GM20000 (cell line): ENCODE measurements at places on chromosomes 11 and 22.

DNA sequence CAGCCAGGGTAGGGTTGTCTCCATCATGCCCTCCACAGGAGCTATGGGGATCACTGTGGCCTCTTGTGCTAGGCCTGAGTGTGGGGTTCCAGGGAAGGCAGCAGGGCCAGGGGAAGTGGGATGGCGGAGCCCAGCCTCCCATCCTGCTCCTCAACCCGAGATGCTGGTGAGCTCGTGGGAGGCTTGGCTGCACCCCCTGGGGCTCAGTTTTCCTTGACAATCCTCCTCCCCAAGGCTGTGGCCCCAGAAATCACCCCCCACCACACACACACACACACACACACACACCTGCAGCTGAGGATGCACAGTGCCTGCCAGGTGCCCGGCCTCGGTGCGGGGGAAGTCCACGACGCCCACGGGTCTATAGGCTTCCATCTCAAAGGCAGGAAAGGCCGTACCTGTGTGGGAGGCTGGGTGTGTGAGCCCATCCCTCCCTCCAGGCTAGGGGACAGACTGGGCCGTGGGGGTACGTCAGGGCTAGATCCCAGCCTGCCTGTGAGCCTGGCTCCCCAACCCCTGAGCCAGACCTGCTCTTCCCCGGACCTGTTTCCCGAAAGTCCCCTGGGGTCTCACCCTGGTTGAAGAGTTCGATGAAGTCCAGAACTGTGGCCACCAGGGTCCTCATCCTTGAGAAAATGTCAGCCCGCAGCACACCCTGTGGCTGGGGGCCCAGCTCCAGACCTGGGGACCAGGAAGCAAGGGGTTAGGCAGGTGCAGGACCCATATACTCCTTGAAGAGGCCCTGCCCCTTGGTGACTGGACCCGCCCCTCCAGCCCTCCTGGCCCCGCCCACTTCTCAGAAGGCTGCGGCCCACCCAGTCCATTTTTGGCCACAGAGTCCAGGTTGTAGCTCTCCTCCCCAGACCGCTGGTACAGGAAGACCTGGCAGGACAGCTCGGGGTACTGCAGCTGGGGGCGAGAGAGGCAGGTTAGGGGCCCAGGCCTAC, 5.2 kb upstream of the TBX10 start:
- peak; percentile 49 for DNase-seq

DNA sequence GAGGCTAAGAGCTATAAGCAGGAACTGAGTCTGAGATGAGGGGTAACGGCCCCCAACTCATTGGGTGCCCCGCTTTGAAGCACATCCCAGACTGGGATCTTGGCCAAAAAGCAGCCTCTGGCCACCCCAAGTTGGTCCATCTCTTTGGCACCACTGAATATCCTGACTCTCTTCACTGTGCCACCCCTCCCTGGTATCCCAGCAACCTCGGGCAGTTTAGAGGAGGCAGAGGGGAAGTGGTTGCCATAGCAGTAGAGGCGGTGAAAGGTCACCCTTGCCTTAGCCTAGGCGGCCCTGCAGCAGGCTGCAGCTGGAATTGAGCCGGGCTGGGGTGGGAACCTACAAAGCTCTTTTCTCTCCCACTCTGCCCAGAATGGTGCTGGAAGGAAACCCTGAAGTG, 1.1 kb downstream of the PELI3 start:
- DNase-seq: no peak

GRCh38 chr11:113695207-113695606, 10.9 kb downstream of the TMPRSS5 start:
- no peak for DNase-seq

DNA sequence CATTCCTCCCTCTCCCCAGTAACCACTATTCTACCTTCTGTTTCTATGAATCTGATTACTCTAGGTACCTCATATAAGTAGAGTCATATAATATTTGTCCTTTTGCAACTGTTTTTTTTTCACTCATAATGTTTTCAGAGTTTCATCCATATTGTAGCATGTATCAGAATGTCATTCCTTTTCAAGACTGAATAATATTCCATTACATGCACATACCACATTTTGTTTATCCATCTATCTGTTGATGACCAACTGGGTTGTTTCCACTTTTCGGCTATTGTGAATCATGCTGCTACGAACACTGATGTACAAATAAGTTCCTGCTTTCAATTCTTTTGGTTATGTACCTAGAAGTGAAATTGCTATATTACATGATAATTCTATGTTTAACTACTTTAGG, 40.7 kb downstream of the MRE11 start:
- no peak for DNase-seq

- DNase-seq: peak; percentile 74
Measured at GRCh38 chr22:30426388-30427353, 1.1 kb downstream of the MTFP1 start.

GRCh38 chr22:31821572-31821971, 67.8 kb downstream of the DEPDC5 start:
- DNase-seq: no peak
